ENCODE measurements at places on chromosomes 16 and 17.

DNA sequence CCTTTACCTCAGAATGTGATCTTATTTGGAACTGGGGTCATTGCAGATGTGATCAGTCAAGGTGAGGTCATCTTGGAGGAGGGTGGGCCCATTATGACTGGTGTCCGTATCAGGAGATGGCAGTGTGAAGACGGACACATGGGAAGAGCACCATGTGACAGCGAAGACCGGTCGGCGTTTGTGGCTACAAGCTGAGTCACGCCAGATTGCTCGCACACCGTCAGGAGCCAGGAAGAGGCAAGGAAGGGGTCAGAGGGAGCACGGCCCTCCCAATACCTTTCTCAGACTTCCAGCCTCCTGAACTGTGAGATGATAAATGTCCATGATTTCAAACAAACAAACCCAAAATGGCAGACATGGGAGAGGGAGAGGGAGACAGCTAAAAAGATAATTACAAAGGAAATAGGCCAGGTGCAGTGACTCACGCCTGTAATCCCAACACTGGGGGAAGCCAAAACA, 13.2 kb downstream of the STARD3 start:
- no peak for DNase-seq

GRCh38 chr16:17308186-17308585, 162.6 kb downstream of the XYLT1 start:
- DNase-seq = no peak

- no peak for DNase-seq
Observed at GRCh38 chr16:14502256-14502875, 127.7 kb downstream of the PARN start.

DNA sequence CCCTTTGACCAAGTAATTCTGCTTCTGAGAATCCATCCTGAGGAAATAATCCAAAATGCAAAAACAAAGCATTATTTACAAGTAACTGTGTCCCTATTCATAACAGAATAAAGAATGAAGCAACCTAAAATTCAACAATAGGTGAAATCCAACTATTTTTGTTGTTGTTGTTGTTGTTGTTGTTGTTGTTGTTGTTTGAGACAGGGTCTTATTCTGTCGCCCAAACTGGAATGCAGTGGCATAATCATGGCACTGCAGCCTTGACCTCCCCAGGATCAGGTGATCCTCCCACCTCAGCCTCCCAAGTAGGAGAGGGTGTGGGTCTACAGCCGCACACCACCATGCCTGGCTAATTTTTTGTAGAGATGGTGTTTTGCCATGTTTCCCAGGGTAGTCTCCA, 75.9 kb upstream of the MTMR4 start:
- DNase-seq = no peak

DNA sequence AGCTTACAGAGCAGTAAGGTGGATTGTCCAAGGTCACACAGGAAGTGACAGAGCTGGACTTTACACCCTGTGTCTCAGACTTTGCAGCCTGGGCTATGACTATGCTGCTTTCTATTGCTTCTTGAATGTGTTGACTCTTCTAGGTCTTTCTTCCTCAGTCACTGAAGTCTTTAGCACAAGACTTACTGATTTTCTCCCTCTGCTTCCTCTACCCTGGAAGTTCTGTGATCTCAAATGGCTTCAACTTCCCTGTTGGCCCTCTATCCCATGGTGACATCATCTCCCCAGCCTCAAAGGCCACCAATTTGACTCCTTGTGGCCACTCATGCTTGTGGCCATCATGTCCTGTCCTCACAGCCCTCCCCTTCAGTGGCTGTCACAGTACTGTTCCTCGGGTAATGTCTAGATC, 181.3 kb downstream of the HS3ST3A1 start:
- DNase-seq = no peak

GRCh38 chr17:337453-337852, 15.2 kb downstream of the RPH3AL start:
- no peak for DNase-seq

DNA sequence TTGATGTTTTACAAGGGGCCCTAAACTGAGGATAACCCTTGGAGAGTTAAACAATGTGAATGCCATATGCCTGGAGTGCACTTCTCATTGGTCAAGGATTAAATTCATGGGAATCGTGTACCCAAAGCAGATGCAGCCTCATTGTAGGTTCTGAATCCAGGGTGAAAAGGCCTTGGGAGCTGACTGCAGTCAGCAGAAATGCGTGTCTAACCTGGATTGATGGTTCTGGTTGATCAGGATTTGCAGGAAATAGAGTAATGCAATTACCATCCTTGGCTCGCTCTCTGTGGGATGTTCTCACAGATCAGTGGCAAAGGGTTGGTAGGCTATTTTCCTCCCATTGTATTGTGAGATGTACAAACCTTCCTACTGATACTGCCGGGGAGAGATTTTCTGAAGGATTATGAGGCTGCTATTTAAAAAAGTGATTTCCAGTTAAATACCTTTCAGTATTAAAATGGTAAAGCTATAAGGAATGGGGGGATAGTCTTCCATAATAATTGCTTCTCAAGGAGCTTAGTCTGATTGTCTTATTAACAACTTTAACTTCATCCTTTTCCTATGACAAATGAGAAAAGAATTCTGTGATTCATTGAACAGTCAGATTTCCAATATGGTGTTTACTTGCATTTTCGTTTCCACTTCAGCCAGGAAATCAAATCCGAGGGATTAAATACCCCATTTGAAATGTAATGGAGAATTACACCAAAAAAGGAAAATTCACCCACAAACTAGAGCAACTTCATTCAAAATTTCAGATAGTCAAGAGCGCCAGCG, 1028.1 kb upstream of the EEF2KMT start:
- no peak for DNase-seq
